ENCODE measurements at places on chromosomes 11 and 22.

- DNase-seq, result peak; percentile 14
Observed at GRCh38 chr22:46833228-46833627, 70.8 kb downstream of the TBC1D22A start.

DNA sequence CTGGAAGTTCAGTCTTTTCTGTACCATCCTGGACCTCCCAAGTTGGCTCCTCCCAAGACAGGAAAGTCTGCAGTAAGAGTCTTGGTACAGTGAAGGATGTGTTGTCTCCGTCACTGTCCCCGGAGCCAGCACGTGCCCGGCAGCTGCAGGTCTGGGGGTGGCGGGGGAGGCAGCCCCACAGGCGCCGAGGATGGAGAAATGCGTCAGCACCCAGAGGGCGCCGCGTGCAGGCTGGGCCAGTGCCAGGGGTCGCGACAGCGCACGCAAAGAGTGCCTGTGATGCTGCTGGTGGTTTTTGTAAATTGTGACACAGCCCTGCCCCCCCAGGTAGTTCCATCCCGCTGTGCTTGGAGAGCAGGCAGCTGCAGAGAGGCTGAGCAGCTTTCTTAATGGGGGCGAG is 1200.5 kb downstream of the BRD1 start:
- DNase-seq, result no peak

DNA sequence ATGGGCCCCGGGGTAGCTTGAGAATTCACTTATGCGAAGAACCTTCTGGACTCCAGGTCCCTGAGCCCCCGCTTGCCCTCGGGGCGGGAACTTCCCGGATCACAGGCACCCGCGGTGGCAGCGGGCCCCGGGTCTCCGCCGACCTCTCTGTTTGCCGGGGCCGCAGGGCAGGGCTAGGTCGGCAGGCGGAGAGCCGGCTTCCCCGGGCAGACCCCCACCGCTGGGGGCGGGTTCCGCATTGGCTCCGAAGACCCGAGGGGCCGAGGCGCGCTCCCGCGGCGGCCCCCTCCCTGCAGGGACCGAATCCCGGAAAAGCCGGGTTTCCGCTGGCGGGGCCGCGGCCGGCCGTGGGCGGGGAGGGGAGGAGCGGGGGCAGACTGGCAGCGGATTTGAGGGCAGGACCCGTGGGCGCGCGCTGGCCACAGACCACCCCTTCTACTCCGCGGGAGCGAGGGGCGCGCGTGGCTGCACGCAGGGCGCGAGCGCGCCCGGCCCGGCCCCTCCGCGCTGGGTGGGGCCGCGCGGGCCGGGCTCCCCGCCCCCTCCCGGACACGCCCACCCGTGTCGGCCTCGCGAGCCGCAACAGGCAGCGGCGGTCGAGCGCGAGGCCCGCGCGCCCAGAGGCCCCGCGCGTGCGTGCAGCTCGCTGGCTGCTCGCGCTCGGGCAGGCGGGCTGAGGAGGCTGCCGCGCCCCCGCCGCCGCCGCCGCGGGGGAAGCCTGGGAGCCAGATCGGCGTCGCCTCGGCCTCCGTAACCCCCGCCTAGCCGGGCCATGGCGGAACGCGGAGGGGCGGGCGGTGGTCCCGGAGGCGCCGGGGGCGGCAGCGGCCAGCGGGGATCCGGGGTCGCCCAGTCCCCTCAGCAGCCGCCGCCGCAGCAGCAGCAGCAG is at the start of gene PACS1:
TSS of gene PACS1 (plus strand) at position 558 of the 889 bp plus-strand sequence. CDS start at position 773, 215 bp downstream.
- peak; percentile 94 for DNase-seq

DNA sequence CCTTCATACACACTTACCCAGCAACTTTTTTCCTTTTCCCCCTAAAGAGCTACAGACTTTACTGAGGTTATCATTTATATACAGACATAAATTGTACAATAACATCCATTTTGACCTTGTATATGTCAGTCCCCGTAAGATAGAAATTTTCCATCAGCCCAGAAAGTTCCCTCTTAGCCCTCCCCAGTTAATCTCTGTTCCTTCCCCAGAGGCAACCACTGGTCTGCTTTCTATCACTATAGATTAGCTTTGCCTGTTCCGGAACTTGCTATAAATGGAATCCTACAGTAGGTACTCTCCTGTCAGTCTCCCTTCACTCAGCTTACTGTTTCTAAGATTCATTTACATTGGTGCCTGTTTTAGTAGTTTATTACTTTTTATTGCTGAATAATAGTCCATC is 54.9 kb downstream of the TSPAN18 start:
- DNase-seq, result no peak

- no peak for DNase-seq
Observed at GRCh38 chr11:128720522-128720985, 26.7 kb downstream of the FLI1 start.

DNA sequence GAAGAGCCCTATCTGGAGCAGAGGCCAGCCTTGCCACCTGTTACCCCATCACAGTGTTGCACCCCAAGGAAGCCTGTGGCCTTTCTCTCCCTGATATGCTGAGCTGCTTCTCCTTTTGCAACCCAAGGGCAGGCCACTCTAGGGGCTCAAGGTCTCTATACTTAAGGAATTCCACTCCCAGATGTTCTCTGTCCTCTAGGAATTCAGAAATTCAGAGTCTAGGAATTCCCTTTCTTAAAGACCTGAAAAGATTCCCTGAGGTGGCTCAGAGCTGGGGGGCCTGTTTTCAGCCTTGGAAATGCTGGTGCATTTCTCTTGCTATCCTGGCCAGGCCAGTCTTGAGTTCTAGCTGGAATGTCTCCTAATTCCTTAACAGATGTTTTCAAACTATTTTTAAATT is 68.0 kb upstream of the OLFML1 start:
- DNase-seq, result no peak

GRCh38 chr11:87083029-87083428 is 45.3 kb downstream of the TMEM135 start:
- no peak for DNase-seq

- DNase-seq, result peak; percentile 14
Observed at GRCh38 chr11:128246364-128246801, 341.0 kb downstream of the ETS1 start.

DNA sequence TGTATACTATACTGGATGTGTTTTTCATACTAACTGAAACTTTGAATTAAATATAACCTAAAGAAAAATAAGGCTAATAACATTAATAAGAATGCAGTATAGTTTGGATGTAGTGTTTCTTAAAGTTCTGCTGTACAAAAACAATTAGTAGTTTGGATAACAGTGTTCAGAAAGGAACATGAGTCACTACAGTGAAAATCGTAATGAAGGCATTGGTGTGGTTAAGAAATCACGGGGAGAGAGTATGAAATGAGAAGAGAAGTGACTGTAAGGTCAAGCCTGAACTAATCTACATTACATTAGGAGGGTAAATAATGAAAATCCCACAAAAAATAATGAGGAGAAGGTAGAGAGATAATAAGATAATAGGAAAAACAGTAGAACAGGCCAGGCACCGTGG is 726.6 kb upstream of the ARHGAP42 start:
- DNase-seq, result no peak

DNA sequence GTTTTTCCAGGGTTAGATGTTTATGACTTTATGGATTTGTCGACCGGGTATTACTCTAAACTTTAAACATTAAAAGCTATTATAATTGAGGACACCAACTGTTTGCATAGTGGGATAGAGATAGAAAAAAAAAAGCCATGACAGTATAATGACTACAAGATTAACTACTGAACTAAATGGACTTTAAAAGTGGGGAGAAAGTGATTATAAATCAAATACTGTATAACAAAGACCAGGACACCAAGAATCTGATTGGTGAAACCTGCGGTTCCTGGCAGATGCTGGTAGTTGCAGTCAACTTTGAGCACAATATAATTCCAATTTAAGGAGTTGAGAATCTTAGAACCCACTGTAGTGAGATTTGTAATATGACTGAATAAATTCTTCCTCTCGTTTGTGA is 2.5 kb downstream of the CRKL start:
- peak; percentile 37 for DNase-seq

DNA sequence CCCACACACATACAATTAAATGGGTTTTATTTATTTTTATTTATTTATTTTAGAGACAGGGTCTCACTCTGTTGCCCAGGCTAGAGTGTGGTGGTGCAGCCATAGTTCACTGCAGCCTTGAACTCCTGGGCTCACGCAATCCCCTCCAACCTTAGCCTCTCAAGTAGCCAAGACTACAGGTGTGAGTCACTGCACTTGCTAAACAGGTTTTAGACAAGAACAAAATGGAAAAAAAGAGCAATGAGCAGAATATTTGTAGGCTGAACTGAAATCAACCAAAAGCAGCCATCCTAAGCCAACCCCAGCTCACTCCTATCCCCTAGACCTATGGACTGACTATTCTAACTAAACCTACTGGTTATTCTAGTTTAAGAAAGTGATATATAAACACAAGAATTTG is 37.8 kb downstream of the MRE11 start:
- DNase-seq, result no peak

- DNase-seq, result no peak
Observed at GRCh38 chr11:11589437-11589836, 32.4 kb downstream of the GALNT18 start.

DNA sequence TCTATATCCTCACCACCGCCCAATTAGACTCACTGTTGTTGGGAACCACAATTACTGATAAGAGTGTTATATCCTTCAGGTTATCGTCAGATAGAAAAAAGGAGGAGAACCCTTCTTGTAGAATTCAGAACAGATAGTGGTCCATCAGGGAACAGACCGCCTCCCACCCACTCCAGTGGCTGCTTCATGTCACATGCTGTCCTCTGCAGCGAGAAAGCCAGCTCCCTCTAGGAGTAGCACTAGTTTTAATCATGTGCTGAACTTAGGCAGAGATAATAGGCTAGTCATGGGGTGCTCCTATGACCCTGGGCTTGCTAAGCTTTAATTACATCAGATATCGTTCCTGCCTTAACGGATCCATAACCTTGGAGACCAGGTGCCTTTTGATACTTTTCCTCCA is 51.5 kb upstream of the RAB1B start:
- DNase-seq, result no peak

DNA sequence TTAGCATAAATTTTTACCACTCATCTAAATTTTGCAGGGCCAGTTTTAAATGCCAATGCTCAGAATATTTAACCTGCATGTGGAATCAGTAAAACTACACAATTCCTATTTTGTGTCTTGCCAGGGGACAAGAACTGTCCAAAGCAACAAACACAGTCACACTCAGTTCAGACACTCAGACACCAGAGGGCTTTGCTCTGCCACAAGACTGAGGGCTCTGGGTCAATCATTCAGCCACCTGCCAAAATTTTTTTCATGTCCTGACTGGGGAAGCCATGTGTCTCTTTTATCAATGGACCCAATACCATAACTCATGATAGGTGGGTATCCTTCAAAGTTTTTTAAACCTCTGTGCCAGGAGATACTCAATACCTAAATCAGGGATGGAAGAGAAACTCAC is 304.0 kb upstream of the ANO3 start:
- DNase-seq, result no peak

DNA sequence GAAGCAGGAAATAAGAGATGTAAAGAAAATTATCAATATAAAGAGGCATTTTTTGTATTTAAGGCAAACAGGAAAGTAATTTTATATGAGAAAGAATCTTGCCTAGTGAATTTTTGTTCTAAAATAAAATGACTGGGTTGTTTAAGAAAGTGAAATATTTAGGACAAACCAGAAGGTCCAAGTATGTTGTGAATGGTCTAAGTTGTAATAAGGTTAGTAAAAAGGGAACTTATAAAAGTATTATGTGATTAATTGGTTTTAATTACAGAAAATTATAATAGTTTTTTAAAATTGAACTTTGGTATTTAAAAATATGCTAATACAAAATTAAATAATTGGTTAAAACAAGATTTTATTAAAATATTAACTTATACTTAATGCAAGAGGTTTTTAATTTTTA is 26.6 kb upstream of the EI24 start:
- no peak for DNase-seq

Data from GM23248 (cell line).